Subcutaneous adipose tissue (tissue), 4 donors: ENCODE measurements at places on chromosomes 4 and X. TPM values are rescaled to one million over a fixed set of nuclear protein-coding genes. Genes with fewer than 3 reads are reported as not detected.

Gene MFAP3L
- total RNA-seq: 3.1 TPM

Gene GLOD5
- total RNA-seq: not detected

Gene PPP1R2C
- total RNA-seq: not detected

Gene NPY2R
- total RNA-seq: 0.34 TPM

Gene NUP62CL
- total RNA-seq: not detected

Gene CXCL8
- total RNA-seq: 4.9 TPM

Gene SHROOM3
- 0.38 TPM for total RNA-seq

Gene PDZD11
- 29.2 TPM for total RNA-seq

Gene FREM3
- not detected for total RNA-seq

Gene TCEAL6
- not detected for total RNA-seq

Gene POU3F4
- not detected for total RNA-seq
